Activated T-helper 2 cell treated with anti-CD3 and anti-CD28 coated beads, Interferon-gamma antibody, Interleukin-2, Interleukin-4, amounts not matched to agents 10 μg/mL and 5 μg/mL and 100 μg/mL, durations not matched to agents 14 hours and 24 hours and 36 hours (primary cell): ENCODE measurements at places on chromosomes 3 and 15.

DNA sequence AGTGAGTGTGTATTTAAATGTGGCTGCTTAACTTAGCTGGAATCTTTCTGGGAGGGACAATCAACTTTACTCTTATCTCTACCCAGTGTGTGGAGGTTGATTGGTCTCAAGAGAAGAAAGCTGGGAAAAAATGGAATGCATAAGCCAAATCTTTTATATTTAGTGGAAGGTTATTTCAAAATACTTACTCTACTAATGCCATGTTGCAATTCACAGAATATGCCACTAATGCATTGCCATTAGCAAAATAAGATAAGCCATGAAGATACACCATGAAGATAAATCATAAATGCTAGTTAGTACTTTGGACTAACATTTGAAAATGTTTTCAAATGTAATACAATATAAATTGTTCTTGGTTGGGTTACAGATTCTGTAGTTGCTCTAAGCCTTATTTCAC, 155.1 kb upstream of the LRRFIP2 start:
- H3K27me3 ChIP-seq, result no peaks in the 10 kb centered on the region
- H3K4me3 ChIP-seq, result no peak overlapping the region
- peaks cover 10% of the 10 kb centered on the region for H3K4me1 ChIP-seq

DNA sequence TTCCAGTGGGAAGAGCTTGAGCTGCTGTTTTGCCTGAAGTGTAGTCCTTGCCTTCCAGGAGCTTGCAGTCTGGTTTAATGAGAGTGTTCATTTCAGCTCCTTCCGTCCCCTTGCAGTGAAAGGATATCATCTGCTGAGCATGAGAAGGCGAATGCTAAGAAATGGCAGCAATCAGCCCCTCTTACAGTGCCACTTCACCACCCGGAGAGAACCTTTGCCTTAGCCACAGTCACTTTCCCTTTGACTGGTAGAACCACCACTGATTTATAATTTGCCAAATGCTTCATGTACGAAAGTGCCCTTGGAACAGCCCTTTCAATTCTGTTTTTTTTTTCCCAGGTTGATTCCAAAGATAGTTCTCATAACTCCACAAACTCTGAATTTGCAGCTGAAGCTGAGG, 11.5 kb downstream of the TATDN2 start:
- peaks cover 47% of the 10 kb centered on the region for H3K4me1 ChIP-seq
- H3K4me3 ChIP-seq, result no peak overlapping the region
- H3K27ac ChIP-seq, result peak overlapping the region; percentile 26
- DNase-seq, result no peak
- H3K36me3 ChIP-seq, result peaks cover 91% of the 10 kb centered on the region

DNA sequence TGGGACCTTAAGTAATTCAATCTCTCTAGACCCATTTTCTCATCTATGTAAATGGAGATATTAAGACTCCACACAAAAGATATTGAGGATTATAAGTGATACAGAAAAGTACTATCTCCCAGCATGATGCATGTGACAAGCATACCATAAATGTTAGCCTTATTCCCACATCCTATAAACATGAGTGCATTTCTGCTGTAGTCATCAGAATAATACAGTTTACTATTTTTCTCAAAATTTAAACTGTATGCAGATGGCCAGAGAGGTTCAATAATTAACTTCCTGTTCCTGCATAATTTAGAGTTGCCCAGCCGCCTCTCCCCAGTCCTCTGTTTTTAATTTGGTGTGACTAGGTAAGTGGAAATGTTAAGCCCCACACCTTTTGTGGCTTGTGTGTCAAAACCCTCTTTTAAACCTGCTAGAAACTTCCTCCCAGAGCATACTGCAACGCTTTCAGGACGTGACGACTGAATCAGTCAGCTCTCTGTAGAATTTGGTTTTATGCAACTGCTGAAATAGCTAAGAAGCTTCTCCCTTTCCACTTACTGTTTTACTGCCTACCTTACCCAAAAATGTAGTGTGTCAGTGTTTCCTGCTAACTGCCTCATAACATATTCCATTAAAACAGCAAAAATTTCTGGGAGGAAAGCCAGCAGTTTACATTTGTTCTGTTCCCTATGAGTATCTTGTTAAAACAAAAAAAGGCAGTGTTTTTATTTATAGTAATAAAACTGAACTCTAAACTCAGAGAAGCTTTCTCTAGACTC, 1037.9 kb downstream of the EPHA3 start:
- H3K4me1 ChIP-seq, result no peaks in the 10 kb centered on the region
- no peak overlapping the region for H3K27ac ChIP-seq
- no peak for DNase-seq

DNA sequence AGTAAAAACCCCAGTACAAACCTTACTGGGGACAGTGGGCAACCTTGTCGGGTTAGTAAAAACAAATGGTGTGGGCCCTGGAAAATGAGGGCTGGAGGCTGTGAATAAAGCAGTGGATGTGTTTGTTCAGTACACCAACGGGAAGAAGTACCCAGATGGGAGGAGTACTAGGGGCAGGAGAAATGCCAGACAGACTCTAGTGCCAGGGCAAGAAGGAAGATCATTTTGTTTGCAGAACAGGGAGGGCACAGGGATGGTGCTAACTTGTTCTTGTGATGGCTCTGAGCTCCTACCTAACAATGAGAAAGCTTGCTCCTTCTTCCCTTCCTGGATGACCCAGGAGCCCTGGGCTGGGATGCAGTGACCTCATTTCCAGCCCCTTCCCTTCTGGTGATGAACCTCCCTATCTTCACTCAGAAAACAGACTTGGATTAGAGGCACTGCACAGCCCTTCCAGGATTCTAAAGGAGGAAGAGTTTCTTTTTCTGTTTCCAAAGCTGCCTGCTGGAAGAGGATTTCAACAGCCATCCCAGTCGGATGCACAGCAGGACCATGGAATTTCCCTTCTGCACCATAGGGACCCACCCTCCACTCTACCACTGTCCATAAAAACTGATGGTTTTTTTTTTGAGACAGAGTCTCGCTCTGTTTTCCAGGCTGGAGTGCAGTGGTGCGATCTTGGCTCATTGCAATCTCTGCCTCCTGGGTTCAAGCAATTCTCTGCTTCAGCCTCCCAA, 6.1 kb downstream of the RASSF1 start:
- H3K4me3 ChIP-seq, result peak overlapping the region; percentile 56
- H3K36me3 ChIP-seq, result peaks cover 83% of the 10 kb centered on the region
- H3K4me1 ChIP-seq, result peaks cover 33% of the 10 kb centered on the region
- no peaks in the 10 kb centered on the region for H3K27me3 ChIP-seq
- H3K27ac ChIP-seq, result peak overlapping the region; percentile 86
- no peak for DNase-seq

DNA sequence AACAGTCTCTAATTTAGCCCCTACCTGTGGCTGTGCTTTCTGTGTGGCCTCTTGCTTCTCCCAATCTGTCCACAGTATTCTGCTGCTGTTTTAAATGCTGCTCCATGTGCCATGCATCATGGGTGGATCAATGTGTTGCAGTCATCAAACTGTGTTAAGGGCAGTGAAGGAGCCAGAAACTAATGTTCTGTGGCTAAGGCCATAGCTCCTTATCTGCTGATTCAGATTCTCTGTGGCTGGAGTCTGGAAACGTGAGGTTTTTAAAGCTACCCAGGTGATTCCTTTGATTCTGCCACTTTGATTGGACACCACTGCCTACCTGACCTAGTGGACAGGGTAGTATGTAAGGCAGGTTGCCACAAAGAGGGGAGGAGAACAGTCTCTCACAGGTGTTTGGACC, 44.8 kb downstream of the MORC1 start:
- no peaks in the 10 kb centered on the region for H3K36me3 ChIP-seq
- peaks cover 6% of the 10 kb centered on the region for H3K4me1 ChIP-seq
- H3K27me3 ChIP-seq, result peaks cover 22% of the 10 kb centered on the region
- H3K27ac ChIP-seq, result no peak overlapping the region
- no peak for DNase-seq
- H3K4me3 ChIP-seq, result no peak overlapping the region

DNA sequence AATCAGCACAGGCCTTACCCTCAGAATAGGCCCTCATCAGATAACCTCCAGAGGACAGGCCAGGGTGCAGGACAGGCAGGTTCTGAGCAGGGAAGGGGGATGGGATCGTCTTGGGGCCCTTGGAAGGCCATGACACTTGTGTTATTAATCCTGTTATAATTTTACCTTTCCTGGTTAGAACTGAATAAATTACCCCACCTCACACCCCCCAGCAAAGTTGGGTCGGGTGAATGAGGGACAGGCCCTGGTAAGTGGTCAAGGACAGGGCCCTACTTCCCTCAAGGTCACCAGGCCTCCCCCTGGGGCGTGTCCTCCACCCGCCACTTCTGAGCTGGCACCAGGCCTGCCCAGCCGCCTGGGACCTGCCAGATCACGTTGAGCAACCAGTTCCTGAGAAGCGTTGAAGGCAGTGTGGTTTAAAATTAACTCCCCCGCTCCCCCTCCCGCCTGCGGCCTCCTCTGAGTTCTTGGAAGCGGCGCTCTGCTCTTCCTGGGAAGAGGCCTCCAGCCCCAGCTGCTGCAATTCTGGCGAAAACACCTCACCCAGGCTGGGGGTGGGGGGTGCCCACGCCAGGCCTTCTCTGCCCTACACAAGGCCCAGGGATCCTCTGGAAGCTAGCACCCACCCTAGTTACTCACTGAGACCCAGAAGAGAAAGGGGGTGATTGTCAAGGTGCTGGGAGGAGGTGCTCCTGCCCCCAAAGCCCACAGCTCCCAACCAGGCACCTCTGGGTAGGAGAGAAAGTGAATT, 10.6 kb downstream of the CISH start:
- peak overlapping the region; percentile 74 for H3K4me3 ChIP-seq
- peaks cover 69% of the 10 kb centered on the region for H3K36me3 ChIP-seq
- DNase-seq, result peak; percentile 80
- peaks cover 81% of the 10 kb centered on the region for H3K4me1 ChIP-seq
- no peaks in the 10 kb centered on the region for H3K27me3 ChIP-seq
- H3K27ac ChIP-seq, result peak overlapping the region; percentile 100

GRCh38 chr15:93164409-93164808, 75.4 kb upstream of the RGMA start:
- no peaks in the 10 kb centered on the region for H3K36me3 ChIP-seq
- H3K4me1 ChIP-seq, result peaks cover 8% of the 10 kb centered on the region
- H3K27ac ChIP-seq, result no peak overlapping the region
- H3K4me3 ChIP-seq, result no peak overlapping the region
- H3K27me3 ChIP-seq, result peaks cover 13% of the 10 kb centered on the region

GRCh38 chr3:172174513-172175253, 135.3 kb downstream of the FNDC3B start:
- H3K27ac ChIP-seq, result no peak overlapping the region
- H3K4me3 ChIP-seq, result no peak overlapping the region
- DNase-seq, result no peak
- peaks cover 3% of the 10 kb centered on the region for H3K36me3 ChIP-seq

GRCh38 chr3:194300382-194300758, 50.8 kb downstream of the CPN2 start:
- peaks cover 8% of the 10 kb centered on the region for H3K36me3 ChIP-seq
- DNase-seq, result no peak
- peaks cover 10% of the 10 kb centered on the region for H3K27me3 ChIP-seq

DNA sequence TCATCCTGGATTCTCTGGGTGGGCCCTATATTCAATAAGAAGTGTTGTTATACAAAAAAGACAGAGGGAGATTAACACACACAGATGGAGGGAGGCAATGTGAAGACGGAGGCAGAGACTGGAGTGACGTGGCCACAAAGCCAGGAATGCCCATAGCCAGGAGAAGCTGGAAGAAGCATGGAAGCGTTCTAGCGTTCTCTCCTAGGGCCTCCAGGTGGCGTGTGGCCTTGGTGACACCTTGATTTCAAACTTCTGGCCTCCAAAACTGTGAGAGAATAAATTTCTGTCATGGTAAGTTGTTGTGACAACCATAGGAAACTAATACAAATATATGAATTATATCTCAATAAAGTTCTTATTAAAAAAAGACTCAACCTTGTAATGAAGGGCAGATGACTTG, 21.3 kb downstream of the THBS1 start:
- H3K27ac ChIP-seq, result no peak overlapping the region
- H3K36me3 ChIP-seq, result no peaks in the 10 kb centered on the region
- no peak overlapping the region for H3K4me3 ChIP-seq
- H3K27me3 ChIP-seq, result peaks cover 20% of the 10 kb centered on the region
- no peak for DNase-seq

- DNase-seq, result no peak
- H3K4me3 ChIP-seq, result no peak overlapping the region
- H3K36me3 ChIP-seq, result no peaks in the 10 kb centered on the region
- H3K27ac ChIP-seq, result no peak overlapping the region
- H3K27me3 ChIP-seq, result peaks cover 7% of the 10 kb centered on the region
Observed at GRCh38 chr3:141680620-141681389, 57.3 kb upstream of the RNF7 start.

DNA sequence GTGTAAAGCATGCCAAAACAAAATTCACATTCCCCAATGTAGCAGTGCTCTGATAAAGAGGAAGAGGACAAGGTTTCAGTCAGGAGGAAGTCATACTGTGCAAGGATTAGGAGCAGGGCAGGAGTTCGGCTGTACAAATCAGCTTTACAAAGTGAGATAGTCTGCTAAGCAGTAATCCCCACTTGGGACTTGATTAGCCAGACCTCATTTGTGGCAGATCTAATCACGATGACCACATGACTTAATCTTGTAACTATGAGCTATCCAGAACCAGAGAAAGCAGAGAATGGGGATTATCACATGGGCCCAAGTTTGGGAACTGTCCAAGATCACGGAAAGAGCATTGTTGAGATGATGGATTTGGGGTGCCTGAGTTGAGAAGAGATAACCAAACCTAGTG, 7.8 kb downstream of the DCBLD2 start:
- peaks cover 2% of the 10 kb centered on the region for H3K4me1 ChIP-seq
- H3K27me3 ChIP-seq, result peaks cover 8% of the 10 kb centered on the region
- no peak overlapping the region for H3K4me3 ChIP-seq
- no peaks in the 10 kb centered on the region for H3K36me3 ChIP-seq

DNA sequence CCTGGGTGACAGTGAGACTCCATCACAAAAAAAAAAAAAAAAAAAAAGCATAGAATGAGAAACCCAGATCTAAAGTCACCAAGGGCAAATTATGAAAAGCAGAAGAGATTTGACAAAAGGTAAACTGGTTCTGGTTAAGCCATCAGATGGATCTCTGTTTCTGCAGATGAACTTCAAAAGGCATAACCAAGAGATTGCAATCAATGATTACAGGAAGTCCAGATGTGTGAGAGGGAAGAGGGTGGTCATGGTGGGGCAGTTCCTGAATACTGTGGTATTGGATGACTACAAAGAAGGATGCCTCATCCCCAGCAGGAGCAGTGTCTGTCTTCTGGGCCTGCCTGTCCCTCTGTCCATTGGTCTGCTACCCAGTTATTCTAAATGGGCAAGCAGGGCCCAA, 3.8 kb downstream of the P4HTM start:
- H3K27me3 ChIP-seq, result no peaks in the 10 kb centered on the region
- peaks cover 35% of the 10 kb centered on the region for H3K4me1 ChIP-seq
- DNase-seq, result no peak
- H3K4me3 ChIP-seq, result no peak overlapping the region

DNA sequence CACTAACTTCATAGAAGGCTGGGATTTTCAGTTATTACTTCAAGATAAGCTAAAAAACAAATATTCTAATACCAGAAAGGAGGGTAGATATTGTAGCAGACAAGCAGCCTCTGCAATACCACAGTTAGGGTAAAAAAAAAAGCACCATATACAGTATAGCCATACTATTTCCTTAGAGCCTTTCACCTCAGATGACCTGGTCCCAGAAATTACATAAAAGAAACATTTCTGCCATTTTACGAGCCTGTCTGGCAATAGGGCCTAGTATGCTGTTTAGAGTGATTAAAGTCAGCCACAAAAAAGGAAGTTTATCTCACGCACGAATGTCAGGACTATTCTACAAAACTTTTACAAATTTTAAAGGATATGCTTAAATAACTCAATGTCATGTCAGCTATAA, 1016.6 kb downstream of the PLOD2 start:
- H3K27me3 ChIP-seq, result no peaks in the 10 kb centered on the region
- no peak overlapping the region for H3K27ac ChIP-seq
- no peak overlapping the region for H3K4me3 ChIP-seq
